ENCODE measurements at places on chromosomes 1 and 21. TPM values are rescaled to one million over a fixed set of nuclear protein-coding genes. Genes with fewer than 3 reads are reported as not detected.

- DNase-seq = no peak
Observed at GRCh38 chr21:35614396-35614921, 445.9 kb downstream of the SETD4 start.

- DNase-seq = peak; percentile 40
Observed at GRCh38 chr1:221169447-221169889, 290.2 kb downstream of the HLX start.

DNA sequence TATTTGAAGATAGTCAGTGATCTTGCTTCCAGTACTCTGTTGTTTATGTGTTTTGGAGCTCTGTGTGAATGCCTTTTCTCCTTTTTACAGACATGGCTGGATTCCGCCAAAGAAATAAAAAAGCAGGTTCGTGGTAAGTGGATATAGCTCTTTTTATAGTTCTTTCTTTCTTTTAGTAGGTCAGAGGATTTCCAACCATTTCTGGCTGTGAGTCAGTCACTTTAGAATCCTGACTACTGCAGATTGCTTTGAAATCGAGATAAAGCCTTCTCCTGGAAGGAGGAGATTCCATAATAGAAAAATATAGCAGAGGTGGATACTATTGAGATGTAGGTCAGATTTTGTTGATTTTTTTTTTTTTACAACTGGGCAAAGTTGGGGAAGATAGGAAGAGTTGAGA lies 97.4 kb downstream of the EPB41 start:
- DNase-seq = no peak

GRCh38 chr1:88649932-88650331 lies 34.1 kb upstream of the PKN2 start:
- no peak for DNase-seq

DNA sequence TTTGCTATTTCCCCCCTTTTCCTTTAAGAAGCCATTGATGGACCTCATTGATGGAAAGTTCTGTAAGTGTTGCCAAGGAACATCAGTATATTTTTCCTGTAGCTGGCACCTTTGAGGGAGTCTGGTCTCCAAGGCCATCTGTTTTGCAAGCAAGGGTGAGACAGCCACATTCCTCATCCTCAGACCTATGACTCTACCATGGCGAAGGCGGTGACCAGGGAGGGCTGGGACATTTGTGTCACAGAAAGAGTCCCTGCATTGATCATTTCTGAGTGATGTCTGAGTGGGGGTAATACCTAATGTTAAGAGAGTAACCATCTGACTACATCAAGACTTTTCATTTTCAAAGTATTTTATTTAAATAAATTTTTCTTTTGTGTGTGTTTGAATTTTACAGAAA lies 35.4 kb downstream of the KIAA0040 start:
- no peak for DNase-seq

GRCh38 chr1:33048426-33048825 lies 11.7 kb upstream of the AK2 start:
- no peak for DNase-seq

GRCh38 chr1:14629363-14630014 lies 31.0 kb downstream of the KAZN start:
- DNase-seq = no peak

DNA sequence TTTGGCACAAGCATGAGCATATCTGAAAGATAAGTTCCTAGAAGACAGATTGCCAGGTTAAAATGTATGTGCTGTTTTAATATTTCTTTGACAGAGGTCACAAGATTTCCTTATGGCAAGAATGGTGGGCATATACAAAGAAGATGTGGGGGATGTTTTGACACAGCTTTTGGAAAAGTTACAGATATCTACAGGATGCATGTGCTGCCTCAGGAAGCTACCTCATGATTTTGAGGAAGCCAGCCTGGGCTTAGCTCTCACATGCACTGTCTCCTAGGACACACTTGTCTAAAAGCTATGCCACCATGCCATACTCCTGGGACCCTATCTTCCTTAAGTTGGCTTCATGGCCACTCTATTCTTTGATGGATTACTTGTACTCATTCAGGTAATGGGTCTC lies 99.9 kb downstream of the C1orf94 start:
- no peak for DNase-seq

DNA sequence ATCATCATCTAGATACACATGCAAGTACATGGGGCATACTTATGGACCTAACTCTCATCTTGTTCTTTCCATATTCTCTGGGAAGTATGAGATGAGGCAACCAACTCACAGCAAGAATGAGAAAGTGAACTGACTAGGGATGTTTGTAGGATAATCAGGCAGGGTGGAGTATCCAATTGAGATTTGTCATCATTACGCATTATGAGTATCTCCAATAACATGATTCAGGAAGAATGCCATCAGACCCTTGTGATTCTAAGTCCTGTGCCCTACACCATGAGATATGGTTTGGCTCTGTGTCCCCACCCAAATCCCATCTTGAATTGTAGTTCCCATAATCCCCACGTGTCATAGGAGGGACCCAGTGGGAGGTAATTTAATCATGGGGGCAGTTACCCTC lies 154.0 kb downstream of the SLC30A10 start:
- no peak for DNase-seq

GRCh38 chr1:205587581-205587980 lies 44.2 kb downstream of the ELK4 start:
- no peak for DNase-seq

DNA sequence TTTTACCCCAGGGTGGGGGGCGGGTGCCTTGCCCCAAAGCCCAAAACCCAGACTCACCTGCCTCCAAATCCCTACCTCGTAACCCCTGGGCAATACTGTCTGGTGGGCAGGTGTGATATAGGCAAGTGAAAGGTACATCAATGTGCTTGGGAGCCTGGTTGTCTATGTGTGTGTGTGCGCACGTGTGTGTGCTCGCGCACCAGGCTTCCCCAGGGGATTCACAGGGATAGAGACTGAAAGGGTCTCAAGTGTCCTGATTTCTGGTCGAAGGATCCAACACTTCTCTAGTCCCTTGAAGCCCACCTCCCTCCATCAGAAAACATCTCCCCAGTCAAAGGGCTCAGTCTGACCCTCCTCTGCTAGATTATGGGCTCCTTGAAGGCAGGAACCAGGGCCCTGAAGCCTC lies 28.9 kb upstream of the EPB41 start:
- DNase-seq = no peak

GRCh38 chr1:230641346-230641745 lies 935 bp upstream of the COG2 start:
- DNase-seq = no peak

DNA sequence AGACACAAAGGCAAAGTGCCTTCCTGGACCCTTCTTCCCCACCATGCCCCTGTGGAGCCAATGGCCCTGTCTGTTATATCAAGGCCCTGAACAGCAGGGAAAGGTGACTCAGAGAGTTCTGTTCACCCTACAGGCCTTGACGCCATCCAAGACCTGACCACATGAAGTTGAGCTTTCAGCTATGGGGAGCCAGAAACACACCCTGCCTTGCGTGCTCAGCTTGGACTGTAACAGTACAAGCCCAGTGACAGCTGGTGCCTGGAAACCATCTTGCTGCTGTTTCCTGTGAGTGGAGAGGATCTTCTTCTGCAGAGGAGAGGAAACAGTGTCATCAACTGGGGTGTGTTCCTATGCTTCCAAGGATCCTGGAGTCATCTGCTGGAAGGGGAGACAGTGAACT lies 165.0 kb upstream of the IRF2BP2 start:
- no peak for DNase-seq

- no peak for DNase-seq
Observed at GRCh38 chr1:9010781-9011323, 15.4 kb downstream of the SLC2A7 start.

DNA sequence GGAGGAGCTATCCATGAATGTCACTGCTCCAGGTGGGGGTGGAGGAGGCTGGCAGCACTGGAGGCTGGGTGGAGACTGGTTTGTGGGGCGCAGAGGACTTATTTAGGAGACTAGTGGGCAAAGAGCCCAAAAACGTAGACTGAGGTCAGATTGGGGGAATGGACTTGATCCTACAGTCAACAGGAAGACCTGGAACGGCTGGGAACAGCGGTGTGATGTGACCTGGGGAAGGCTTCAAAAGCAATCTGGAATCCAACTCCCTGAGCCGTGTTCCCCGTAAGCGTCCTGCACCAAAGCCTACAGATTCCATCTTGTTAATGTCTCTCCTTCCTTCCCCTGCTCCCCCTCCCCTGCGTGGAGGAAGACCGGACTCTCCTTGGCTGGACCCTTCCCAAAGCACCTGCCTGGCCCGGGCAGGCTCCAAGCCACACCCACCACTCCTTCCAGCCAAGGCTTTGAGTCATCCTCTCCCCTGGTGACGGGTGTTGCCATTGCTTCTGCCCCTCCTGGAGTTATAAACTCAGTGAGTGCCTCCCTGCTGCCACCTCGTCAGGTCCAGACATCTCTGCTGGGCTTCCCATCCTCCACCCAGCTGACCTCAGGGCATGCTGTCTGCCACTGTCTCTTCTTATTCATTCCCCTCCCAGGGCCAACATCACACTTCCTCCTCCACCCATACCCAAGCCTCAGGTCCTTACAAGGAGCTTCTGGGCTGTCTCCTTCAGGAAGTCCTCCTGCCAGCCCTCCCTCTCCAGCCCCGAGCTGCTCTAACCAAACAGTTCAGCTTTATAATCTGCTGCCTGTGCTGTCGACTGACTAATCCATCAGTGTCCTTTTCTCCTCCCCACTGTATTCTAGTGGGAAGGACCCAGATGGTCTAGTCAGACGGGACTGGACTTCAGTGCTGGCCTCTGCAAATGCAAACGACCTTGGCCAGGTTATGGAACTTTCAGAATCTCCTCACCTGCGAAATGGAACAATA lies 1.6 kb upstream of the CLSTN1 start:
- no peak for DNase-seq

GRCh38 chr1:116310180-116310579 lies 62.9 kb upstream of the ATP1A1 start:
- no peak for DNase-seq

DNA sequence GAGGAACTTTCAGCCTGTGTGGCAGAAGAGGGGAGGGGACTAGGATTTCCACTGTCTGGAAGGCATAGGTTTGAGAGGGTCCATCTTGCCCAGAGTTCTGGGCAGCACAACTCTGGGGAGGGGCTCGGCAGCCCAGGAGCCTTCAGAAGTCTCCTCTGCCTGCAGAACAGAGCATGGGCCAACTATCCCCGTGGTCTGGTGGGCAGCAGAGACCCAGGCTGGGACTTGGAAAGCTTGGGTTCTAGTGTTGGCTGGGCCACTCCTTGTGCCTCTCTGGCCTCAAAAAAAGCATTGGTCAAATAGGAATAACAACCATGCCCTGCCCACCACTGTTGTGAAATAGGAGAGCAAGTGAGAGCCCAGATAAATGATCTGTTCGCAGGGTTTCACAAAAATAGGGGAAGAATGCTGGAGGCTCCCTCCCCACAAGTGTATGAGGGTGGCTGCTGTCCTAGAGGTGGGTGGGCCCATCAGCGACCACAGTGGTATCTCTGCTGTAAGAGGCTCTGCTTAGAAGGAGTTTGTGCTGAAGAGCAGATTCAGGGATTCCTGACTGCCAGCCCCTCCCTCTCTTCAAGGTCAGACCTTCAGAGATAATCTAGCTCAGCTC lies 8.9 kb downstream of the EPHA10 start:
- no peak for DNase-seq

DNA sequence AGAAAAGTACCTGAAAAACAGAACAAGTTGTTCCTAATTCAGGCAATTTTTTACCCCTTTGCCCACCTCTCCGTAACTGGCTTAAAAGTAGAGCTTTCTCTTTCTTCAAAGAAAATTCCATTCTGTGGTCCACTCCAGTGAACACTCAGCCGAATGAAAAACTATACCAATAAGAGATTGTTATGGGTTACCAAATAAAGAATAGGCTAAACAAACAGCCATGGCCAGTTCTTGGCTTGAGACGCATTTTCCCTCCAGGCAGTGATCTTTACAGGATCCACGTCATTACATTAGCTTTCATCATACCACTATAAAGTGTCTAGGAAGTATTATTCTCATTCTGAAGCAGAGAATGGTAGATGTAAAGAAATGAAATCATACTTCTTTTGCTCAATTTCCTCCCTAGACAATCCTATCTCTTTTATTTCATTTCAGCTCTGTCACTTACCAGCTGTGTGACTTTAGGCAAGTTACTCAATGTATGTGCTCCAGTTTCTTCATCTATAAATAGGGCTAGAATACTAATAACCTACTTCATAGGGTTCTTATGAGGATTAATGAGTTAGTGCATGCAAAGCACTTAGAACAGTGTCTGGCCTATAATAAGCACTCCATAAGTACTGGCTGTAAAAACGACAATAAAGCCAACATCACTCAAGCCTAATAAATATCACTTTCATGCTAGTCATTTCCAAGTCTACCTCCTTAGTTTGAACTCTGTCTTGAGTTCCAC lies 26.5 kb upstream of the TRIM45 start:
- DNase-seq = no peak

DNA sequence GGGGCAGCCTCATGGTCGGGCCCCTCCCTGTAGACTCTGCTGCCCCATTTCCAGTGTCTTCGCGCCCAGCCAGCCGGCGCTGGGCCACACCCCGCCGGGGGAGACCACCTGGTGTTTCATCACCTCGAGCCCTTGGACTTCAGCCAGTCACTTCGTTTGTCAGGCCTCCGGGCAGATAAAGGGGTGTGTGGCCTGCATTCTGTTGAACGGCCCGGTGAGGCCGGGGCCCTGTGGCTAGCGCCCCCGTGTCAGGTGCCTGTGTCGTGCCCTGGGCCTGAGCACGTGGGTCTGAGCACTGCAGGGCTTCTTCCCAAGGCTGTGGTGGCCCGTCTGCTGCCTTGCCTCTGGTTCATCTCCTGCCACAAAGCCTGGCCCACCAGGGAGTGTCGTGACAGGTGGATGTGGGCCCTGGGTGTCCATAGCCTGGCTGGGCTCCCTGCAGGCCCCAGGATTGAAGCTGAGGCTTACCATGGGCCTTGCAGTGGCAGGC lies 65.2 kb upstream of the DIP2A start:
- DNase-seq = no peak

- DNase-seq = no peak
Observed at GRCh38 chr1:4718071-4718470, 63.7 kb downstream of the AJAP1 start.

DNA sequence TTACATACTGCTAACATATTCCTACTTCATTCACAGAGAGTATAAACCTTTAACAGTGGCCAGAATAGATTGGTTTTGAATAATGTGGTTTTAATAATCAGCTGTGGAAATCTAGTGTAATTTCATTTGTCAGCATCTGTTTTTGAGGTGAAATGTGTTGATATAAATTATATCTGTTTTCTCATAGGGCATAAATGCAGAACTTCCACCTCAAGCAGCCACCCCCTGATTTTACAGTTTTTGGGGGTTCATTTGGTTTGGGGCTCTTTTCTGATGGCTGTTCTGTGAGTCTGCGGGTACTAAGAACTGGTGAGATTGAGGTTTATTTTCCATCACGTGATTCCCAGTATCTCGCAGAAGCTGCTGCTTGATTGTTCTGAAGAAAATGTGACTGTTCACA lies 23.2 kb downstream of the EDARADD start:
- DNase-seq = no peak

GRCh38 chr1:28208818-28209441 lies 23.9 kb downstream of the DNAJC8 start:
- peak; percentile 63 for DNase-seq

The PSMD4 gene
- total RNA-seq = 288 TPM

The EDARADD gene
- not detected for total RNA-seq

The TRPM2 gene
- total RNA-seq = not detected

The TRIM58 gene
- 0.66 TPM for total RNA-seq

The TPTE gene
- not detected for total RNA-seq

The FCRL6 gene
- not detected for total RNA-seq

The DNTTIP2 gene
- total RNA-seq = 39.9 TPM

The OR2L8 gene
- total RNA-seq = not detected

The FYB2 gene
- not detected for total RNA-seq

The ADCY10 gene
- total RNA-seq = not detected

The HUNK gene
- total RNA-seq = not detected

The RSBN1 gene
- total RNA-seq = 9.1 TPM

The BMP8A gene
- total RNA-seq = 0.13 TPM

The TFF1 gene
- not detected for total RNA-seq

The MFN2 gene
- total RNA-seq = 77.2 TPM

The CASQ1 gene
- not detected for total RNA-seq

The ZFP69 gene
- total RNA-seq = 2.8 TPM

The FAM167B gene
- 5.5 TPM for total RNA-seq

Measured in pulmonary artery endothelial cell (primary cell).